ENCODE measurements at places on chromosomes 2 and 18.

- DNase-seq: no peak
Observed at GRCh38 chr2:7773362-7774360, 856.4 kb downstream of the RNF144A start.

DNA sequence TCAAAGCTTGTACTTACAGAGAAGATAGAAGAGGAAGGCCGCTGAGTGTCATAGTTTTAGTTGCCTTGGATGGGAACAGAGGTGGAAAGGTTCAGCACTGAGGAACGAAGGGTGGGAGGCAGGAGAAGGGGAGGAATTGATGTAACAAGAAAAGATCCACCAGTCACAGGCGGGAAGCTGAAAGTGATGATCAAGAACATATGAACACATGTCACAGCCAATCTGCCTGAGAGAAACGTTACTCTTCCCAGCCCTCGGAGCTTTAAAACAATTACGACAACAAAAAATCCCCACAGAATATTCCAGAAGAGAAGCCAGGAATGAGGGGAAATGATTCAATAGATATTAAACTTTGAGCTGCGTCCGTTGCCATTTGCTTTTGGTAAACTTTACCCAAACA is 87.1 kb downstream of the TSHZ1 start:
- peak; percentile 30 for DNase-seq

GRCh38 chr18:58843688-58844035 is 21.0 kb upstream of the ZNF532 start:
- no peak for DNase-seq

DNA sequence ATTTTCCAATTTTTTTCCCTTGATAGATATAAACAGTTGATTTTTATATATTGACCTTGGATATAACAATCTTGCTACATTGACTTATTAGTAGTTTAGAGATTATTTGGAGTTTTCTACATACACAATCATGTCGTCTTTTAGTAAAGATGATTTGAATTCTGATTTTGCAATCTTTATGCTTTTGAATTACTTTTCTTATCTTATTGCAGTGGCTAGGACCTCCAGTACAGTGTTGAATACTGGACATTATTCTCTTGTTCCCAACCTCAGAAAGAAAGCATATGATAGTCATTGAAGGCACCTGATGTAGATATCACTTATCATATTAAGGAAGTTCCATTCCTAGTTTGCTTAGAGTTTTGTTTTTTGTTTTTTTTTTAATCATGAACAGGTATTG is 90.2 kb downstream of the RAB3GAP1 start:
- no peak for DNase-seq

- no peak for DNase-seq
Observed at GRCh38 chr2:23124214-23124750, 260.7 kb upstream of the KLHL29 start.

GRCh38 chr2:86772611-86773010 is 18.1 kb downstream of the CD8A start:
- no peak for DNase-seq

GRCh38 chr2:51350100-51350499 is 318.2 kb upstream of the NRXN1 start:
- DNase-seq: no peak

GRCh38 chr2:45728458-45728942 is 77.0 kb downstream of the PRKCE start:
- DNase-seq: no peak

DNA sequence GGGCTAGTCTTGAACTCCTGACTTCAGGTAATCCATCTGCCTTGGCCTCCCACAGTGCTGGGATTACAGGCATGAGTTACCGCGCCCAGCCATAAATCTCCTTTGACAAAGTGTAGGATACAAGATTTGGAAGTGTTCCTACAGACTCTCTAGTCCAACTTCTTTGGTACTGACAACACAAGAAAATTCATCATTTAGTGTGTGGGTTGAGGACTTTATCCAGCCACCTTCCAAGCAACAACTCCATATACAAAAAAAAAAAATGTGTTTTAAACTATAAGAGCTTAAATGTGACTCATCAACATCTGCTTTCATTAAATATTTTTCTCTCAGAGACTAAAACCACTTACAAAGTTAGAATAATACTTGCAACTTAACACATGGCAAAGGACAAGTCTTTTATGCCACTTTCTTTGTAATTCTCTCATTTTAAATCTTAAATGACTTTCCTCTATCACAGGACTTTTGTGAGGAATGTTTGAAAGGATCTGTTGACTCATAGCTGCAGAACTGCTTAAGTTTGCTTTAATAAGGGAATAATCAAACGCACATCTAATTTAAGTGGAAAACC is 46.2 kb upstream of the ITGAV start:
- no peak for DNase-seq

DNA sequence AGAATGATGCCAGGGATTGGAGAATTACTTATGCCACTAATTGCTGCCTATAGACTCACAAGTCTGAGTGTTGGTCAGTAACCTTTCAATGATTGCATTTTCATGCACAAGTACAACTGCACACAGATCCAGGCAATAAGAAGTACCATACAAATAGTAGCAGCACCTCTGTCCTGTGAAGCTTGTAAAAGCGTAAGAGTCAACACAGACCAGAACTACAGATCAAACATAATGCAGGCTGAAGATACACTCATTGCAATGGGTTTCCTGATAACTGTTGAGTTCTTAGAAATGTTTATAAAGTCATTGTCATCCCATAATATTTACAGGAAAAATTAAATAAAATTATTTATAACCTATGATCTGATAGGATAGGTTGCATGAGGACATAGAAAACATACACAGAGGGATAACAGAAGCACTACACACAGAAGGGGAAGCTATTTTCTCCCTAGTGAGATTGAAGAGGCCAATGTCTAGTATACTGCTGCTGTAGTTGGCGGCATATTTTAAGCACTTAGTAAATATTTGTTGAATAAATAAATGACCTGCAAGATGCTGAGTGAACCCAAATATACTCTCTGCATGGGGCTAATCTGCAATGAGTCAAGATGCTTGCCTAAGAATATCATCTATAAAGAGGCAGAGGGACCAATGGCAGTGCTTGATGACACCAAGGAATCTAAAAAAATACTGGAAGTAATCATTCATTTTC is 5.7 kb upstream of the PIK3C3 start:
- no peak for DNase-seq

DNA sequence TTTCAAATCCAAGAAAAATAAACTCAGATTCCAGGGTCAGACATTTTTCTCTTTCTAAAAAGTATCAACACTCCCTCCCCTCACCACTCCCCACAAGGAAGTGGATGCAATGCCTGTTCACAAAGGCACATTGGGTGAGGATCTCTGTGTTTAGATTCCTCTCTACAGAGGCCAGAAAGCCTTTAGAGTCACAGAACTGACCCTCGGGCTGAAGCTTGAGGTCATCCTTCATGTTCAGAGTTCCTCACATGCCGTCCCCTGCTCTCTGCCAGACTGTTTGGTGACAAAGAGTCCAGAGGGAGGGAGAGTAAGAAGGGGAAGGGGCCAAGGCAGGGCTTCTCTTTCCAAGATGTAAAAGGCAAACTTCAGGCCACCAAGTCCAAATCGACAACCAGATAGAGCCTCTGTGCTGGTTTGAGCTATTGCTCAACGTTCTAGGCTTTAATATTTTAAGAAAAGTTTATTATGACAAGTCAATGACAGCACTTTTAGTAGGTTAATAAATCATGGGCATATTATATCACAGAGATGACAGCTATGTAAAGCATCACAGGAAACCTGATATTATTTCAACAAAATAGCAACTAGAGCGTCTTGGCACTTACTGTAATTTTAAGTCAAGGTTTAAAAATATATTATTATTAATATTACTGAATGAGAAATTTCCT is 269.4 kb downstream of the ETAA1 start:
- DNase-seq: no peak

DNA sequence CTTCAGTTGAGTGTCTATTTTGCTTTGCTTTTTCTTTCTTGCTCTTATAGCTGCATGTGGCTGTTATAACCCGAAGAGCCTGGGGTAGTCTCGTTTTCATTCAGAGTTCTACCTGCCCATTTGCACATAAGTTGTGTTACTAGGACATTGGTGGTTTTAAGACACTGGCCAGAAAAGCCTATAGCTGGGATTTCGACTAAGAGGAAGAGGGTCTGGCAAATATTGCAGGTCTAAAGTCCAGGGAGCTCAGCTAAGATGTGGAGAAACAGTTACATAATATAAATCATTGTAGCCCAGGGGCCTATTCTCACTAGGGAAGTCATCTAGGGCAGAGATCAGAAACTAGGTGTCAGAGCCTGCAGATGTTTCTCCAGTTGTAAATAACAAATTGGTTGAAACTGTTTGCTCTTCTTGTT is 120.8 kb downstream of the BABAM2 start:
- DNase-seq: no peak

DNA sequence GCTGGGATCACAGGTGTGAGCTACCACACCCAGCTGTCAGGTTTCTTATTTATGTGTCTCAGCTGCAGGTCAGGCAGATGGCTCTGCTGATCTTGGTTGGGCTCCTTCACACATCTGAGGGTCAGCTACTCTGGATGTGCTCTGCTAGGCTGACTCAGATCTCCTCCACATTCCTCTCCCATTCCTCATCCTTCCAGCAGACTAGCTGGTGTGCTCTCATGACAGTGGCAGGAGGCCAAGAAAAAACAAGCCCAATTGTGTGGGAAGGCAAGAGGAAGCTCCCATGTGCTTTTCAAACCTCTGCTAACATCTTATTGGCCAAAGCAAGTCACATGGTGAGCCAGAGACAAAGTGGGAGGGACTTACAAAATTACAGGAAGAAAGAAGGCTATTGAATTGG is 11.7 kb upstream of the MSH6 start:
- DNase-seq: no peak

DNA sequence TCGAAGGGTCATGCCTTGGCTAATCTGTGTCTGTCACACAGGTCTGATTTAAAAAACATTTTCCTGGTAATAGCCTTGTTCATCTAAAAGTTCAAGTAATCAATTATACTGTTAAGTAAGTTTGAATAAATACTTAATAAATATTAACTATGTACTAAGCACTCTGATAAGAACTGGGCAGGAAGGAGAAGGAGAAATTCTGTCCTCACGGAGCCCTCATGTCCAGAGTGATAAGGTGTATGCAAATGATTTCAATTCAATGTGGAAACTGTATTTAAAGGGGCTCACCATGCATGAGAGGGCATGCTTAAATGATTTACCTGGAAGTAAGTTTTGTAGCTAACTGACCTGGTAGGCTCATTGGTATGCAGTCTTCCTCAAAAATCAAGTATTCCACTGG is 94.0 kb upstream of the LYPD6 start:
- DNase-seq: no peak

- DNase-seq: no peak
Observed at GRCh38 chr2:186554850-186555671, 34.8 kb upstream of the ITGAV start.

DNA sequence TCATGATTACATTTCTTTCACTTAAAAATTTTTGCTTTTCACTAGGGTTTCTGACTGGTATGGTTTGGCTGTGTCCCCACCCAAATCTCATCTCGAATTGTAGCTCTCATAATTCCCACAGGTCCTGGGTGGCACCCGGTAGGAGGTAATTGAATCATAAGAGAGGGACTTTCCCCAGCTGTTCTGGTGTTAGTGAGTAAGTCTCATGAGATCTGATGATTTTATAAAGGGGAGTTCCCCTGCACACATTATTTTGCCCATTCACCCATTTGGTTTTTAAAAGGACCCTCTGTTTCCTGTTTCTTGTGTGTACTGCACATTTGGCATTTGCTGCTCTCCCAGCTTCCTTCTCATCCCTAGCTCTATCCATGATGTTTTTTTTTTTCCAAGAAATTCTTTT is 27.8 kb upstream of the NETO1 start:
- DNase-seq: no peak

GRCh38 chr2:216974321-216975302 is 114.7 kb upstream of the TNP1 start:
- no peak for DNase-seq

DNA sequence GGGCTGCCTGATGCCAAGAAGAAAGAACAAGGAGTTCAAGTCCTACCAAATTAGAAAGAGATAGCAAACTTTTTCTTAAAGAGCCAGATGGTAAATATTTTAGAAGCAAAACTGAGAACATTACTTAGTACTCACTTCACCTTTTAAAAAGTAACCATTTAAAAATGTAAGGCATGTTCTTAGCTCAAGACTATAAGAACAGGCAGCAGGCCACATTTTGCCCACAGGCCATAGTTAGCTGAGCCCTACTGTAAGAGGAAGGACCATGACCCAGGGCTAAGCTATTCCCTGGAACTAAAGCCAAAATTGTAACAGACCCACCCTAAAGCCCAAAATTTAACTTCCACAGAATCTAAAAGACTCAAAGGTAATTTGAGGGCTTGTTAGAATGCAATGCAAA is 31.3 kb downstream of the USP40 start:
- no peak for DNase-seq

DNA sequence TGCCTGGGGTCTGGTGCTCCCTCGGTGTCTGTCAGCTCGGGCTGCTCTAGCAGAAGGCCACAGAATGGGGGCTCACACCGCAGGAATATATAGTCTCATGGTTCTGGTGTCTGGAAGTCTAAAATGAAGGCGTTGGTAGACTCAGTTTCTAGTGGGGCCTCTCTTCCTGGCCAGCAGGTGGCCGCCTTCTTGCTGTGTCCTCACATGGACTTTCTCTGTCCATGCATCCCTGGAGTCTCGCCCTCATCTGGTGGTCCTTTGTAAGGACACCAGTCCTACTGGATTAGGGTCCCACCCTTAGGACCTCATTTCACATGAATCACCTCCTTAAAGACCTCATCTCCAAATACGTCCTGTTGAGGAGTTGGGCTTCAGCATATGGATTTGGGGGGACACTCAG is 65.7 kb downstream of the RRM2 start:
- DNase-seq: peak; percentile 40

- no peak for DNase-seq
Observed at GRCh38 chr2:29847886-29848285, 73.5 kb downstream of the ALK start.

- no peak for DNase-seq
Observed at GRCh38 chr18:5309888-5310470, 14.5 kb upstream of the ZBTB14 start.

DNA sequence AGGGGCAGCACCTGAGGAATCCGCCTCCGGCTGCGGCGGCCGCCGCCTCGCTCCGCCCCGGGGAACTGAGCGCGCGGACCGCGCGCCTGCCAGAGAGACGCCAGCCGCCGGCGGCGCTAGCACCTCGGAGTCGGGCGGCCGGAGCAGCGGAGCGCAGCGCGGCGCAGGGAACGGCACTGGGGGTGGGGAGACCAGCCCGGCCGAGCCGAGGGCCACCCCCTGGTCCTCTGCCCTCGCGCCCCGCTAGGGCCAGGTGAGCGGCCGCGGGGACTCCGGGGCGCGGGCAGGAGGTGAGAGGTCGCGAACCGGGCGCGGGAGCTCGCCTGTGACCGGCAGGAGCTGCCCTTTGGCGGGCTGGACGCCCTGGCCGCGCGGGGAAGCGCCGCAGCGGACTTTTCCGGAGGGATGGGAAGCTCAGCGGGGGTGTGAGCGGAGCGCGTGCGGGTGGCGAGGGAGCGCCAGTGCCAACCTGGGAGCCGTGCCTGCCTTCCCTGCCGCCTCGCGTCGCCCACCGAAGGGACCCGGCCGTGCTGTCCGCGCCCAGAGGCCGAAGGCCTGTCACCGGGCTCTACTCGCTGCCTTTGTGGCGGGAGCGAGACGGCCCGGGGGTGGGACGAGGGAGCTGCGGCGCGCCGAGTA is at the start of gene GREB1L:
TSS of gene GREB1L (plus strand) at position 92 of the 639 bp plus-strand sequence. CDS start 141,287 bp downstream, outside the sequence.
- DNase-seq: peak; percentile 72

- no peak for DNase-seq
Observed at GRCh38 chr2:200259577-200259957, 46.9 kb upstream of the SPATS2L start.
